ENCODE measurements at places on chromosomes 1 and 21.
A peak's percentile ranks its signal among the peaks of the same experiment; 100 is the strongest.

DNA sequence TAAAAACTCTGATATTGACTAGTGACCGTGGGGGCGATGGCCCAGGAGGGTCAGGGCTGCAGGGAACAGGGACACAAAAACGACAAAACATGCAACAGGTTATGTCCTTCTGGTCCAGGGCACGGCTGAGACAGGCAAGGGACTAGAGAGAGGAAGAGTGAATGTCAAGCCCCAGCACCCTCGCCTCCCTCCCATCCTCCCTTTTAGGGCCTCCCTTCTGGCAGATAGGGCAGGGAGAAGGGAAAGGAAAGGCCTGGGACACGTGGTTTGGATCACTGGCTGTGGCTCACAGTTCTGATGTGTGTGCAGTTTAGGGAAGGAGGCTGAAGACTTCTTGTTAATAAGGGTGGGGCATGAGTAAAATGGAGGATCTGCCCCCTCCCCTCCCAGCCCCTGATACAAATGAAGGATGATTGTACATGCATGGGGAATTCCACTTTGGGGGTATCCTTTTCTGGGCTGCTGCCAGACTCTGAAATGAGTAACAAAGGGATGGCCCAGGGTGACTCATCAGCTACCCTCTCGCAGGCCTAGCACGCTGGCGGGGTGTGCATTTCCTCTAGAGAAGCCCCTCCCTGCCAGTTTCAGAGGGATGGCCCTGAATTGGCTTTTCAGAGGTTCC lies 14.2 kb downstream of the CAPN2 start:
- peak; percentile 83 for DNase-seq

DNA sequence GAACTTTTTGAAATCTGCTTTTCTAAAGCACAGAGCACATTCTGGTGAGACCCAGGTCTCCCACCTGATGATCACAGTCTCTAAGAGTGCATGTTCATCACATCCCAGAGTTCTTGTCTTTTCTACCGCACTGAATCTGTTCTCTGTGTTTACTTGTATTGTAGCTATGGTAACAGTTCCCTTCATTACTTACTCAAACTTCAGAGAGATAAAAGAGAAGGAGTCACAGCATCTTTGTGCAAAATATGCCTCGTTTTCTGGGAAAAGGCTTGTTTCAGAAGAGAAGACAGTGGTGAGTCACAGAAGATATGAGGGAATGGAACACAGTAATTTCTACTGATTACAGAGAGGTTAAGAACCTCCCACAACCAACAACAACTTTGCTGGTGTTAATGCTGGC lies 580.6 kb downstream of the PLA2G4A start:
- DNase-seq: no peak

DNA sequence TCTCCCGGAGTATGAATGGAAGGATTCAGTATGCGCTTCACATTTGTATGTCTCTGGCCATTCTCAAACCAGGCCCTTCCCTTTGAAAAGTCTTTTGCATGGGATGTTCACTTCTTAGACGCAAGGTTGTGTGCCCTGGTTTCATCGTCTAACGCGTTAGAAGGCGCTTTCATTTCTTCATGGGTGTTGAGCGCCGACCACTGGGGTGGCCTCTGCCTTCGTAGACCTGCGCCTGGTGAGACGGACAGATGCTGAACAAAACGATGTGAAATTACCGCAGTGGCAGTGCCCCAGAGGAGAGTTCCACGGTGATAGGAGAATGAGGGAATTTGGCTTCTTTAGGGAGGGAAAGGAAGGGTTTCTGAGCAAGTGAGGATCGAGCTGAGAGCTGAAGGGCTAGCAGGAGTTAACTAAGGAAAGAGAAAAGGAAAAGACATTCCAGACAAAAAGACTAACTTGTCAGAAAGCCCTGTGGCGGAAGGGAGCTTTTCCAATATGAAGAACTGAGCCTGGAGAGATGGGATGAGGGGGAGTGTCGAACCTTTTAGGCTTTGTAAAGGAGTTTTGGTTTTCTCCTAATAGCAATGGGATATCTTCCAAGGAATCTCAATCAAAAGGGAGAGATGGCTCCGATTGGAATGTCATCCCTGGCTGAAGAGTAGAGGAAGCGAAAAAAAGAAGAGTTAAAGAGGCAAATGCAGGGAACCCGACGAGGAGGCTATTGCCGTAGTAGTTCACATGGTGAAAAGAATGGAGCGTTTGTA lies 951 bp downstream of the GGPS1 start:
- peak; percentile 25 for DNase-seq

- no peak for DNase-seq
Measured at GRCh38 chr1:210855440-210855839, 278.5 kb downstream of the KCNH1 start.

DNA sequence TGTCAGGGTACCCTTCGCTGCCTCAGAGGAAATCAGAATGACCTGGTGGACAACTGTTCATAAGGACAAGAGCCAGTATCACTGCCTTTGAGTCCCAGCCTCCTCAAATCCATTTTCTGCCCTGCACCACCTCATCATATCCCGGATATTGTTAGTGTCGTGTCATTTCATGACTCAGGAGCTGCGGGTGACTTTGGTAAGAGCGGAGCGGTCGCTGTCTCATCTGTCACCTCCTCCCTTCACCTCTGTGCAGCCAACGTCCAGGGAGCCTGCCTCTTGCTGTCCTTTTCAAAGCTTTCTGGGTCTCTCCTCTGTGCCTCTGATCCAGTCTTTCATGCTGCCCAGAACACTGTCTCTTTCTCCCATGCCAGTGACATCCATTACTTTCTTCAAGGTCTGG lies 7.0 kb upstream of the C1orf198 start:
- no peak for DNase-seq

Data from activated T-cell treated with anti-CD3 and anti-CD28 coated beads for 48 hours (primary cell).